ENCODE measurements at places on chromosomes 6 and 20.

DNA sequence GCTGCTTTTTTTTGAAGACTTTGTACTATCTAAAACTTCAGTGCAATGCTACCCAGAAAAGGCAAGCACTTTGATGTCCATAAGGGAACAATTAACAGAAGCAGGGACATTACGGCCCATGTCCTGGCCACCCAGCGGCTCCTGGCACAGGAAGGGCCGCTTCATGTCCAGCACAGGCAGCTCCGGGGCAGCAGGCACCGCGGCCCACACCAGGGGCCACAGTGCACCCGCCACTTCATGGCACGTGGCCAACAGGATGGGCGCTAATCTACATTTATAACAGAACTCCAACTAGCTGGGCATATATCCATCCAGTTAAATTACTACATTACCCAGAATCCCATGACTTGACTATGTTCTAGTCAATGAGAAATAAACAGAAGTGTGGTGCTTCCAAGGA lies 198.2 kb upstream of the ID4 start:
- no peak for DNase-seq

GRCh38 chr6:122369536-122369935 lies 29.9 kb upstream of the HSF2 start:
- DNase-seq, result no peak

- no peak for DNase-seq
Measured at GRCh38 chr6:35014786-35015185, 125.7 kb downstream of the ANKS1A start.

GRCh38 chr20:8404912-8405635 lies 273.0 kb downstream of the PLCB1 start:
- DNase-seq, result no peak

- DNase-seq, result no peak
Measured at GRCh38 chr6:134519465-134519864, 201.6 kb upstream of the SGK1 start.

DNA sequence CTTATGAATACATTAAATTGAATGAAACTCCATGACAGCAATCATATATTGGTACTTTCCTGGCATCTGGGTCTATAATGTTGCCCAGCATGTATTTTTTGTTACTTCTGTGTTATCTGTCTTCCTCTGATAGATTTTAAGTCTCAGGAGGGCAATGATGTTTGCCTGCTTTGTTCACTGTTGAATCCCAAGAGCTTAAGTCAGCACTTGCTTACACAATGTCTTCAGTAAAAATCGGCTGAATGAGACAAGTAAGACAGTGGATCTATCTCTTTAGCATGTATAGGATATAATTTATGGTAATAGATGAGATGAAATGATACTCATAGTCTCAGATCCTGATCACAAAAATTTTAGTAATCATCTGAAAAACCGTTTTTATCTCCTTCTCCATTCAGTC lies 1034.9 kb upstream of the EPHA7 start:
- DNase-seq, result no peak

DNA sequence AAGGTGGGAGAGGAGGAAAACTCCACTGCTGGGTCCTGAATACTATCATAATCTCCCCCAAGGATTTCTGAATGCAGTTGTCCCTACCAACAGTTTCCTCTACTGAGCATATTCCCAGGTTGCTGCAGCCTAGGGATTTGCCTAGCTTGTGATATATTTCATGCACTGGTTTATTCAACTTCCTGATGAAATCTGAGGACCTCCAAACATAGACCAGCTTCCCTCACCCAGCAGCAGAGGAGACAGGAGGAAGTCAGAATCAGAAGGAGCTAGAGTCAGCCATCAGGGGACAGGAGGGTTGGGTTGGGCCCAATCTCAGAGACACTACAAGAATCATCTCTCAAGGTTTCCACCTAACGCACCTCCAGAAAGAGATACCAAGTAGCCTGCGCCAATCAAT lies 138.4 kb upstream of the TOP1 start:
- no peak for DNase-seq

DNA sequence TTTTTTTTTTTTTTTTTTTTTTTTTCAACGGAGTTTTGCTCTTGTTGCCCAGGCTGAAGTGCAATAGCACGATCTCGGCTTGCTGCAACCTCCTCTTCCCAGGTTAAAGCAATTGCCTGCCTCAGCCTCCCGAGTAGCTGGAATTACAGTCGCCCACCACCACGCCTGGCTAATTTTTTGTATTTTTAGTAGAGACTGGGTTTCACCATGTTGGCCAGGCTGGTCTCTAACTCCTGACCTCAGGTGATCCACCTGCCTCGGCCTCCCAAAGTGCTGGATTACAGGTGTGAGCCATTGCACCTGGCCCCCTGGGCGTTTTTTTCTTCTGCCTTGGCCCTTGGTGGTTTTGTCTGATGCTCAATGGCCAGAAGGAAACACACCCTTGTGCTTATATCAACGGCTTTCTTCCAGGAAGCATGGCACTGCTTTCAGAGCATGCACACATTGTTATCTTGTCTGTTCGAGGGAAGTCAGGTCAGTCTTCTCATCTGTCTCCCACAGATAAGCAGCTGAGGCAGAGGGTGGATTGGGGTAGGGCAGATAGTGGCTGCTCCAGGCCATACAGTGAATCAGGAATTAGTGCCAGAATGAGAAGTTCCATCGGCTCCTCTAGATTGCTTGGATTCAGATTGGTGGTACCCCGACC lies 203.1 kb downstream of the TSHZ2 start:
- no peak for DNase-seq

DNA sequence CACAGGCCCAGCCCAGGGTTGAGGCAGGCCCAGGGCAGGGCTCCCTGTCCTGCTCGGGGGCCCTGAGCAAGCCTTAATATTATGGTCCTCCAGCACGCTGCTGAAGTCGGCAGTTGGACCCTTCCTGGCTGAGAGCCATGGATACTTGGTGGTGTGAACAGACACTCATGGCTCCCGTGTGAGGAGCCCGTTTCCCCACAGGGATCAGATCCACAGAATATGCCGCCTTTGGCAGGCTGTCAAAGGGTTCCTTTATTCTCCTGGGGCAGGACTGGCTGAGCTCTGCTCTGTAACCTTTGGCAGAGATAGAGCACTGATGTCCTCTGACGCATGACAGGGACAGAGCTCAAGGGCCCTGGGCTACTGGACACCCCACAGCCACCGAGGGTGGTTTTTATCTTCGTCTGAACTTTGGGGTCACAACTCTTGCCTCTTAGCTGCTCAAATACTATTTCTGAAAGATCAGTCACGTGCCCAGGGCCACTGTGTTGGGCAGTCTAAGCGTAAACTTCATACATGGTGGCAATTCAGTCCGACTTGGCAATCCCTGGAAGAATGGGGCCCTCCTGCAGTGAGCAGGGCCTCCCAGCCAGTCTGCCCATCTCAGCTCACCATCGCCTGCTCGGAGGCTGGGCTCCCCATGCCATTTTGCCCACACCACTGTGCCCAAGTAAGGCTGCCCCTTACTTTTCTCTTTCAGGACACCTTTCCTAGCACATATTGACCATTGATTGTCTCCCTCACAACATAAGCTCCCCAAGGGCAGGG lies 49.1 kb downstream of the TTI1 start:
- no peak for DNase-seq

DNA sequence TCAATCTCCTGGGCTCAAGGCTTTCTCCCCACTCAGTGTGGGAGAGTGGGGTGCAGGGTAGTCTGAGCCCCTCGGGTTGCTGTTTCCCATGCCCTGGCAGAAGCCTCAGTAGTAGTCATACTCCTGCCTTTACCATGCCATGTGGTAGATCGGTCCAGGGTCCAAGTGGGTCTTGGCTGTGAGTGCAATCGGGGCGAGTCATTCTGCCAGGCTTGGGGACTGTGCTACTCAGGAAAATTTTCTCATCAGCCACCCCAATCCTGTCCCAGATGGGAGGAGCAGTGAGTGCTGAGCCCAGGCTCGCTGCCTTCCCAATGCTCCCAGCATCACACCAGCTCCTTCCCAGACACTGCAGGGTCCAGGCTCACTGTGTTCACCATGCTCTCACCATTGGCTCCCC lies 10.7 kb upstream of the RAET1L start:
- no peak for DNase-seq

DNA sequence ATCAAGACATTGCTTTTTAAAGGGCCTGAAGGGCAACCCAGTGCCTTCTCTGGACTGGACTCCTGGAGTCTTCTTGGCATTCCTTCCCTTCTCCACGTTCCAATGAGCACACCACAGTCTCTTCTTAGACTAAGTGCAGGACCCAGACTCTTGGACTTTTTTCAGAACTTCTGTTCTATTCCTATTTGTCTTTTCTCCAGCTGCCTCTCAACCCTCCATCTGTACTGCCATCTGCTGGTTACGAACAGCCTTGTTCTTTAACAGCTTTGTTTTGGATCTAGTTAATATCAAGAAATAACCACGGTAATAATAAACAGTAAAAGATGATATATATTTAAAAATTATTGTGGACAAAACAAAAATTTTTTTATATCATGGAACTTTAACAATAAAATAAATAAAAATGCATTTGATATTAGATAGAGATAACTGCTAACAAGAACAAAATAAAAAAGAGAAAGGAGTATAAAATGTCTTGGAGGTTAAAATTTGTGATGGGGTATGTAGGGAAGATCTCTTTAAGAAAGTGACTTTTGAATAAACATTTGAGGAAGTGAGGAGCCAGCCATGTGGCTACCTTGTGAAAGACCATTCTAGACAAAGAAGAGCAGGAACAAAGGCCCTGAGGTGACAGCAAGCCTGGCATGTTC lies 105.1 kb upstream of the HCRTR2 start:
- peak; percentile 45 for DNase-seq

- DNase-seq, result no peak
Measured at GRCh38 chr6:132498638-132499037, 14.3 kb downstream of the STX7 start.

Measured in ELF-1 (cell line).